ENCODE measurements at places on chromosomes 11 and 22. TPM values are rescaled to one million over a fixed set of nuclear protein-coding genes. Genes with fewer than 3 reads are reported as not detected.

Gene MFRP
- total RNA-seq = not detected

Gene OR52N4
- total RNA-seq = not detected

Gene PTPRJ
- 3.9 TPM for total RNA-seq

Gene GLYAT
- total RNA-seq = not detected

Gene IFITM10
- 0.50 TPM for total RNA-seq
